ENCODE measurements at places on chromosomes 12 and 14.

- no peak for DNase-seq
These were observed 7.7 kb upstream of the PSMA6 start for GRCh38 chr14:35284506-35284905.

GRCh38 chr12:119691202-119691810 is 23.4 kb downstream of the PRKAB1 start:
- DNase-seq = no peak

GRCh38 chr12:27807063-27807703 is 27.1 kb upstream of the MANSC4 start:
- DNase-seq = no peak

GRCh38 chr12:13981990-13982389 is 588 bp upstream of the GRIN2B start:
- no peak for DNase-seq

DNA sequence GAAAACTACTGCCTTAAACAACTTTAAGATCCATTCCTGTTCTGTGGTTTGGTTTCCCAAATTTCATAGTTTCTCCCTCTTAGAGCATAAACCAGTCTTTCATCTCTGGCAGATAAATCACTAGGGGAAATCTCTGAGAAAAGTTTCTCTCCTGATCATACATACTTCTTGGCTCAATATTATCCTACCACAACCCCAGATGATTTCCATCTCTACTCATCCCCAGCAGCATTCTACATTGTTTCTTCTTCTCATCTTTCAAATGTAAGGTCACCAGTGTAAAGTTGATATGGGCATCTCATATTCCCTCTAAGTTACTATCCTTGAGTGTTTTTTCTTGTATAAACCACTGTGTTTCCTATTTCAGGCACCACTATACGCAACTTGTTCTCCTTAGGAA is 45.9 kb upstream of the PLEKHG7 start:
- DNase-seq = no peak

DNA sequence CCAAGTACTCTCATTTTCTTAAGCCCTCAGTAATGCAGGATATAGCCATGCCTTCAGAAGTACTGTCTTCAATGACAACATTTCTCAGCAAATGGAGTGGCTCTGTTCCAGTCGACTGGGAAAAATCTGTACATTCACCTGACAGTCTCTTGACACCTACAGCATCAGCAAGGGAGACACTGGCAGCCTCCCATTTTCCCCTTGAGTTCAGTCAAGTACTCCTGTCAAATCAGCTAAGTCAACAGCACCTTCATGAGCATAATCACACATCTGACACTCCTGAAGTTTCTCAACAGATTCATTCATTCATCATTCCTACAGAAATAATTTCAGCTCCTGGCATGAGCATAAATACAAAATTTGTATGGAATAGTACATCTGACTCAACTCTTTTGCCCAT is 46.1 kb downstream of the INTS13 start:
- no peak for DNase-seq

- no peak for DNase-seq
These were observed 30.7 kb upstream of the MAP1LC3B2 start for GRCh38 chr12:116528498-116528897.

GRCh38 chr12:127389923-127390322 is 877.0 kb upstream of the TMEM132C start:
- no peak for DNase-seq

DNA sequence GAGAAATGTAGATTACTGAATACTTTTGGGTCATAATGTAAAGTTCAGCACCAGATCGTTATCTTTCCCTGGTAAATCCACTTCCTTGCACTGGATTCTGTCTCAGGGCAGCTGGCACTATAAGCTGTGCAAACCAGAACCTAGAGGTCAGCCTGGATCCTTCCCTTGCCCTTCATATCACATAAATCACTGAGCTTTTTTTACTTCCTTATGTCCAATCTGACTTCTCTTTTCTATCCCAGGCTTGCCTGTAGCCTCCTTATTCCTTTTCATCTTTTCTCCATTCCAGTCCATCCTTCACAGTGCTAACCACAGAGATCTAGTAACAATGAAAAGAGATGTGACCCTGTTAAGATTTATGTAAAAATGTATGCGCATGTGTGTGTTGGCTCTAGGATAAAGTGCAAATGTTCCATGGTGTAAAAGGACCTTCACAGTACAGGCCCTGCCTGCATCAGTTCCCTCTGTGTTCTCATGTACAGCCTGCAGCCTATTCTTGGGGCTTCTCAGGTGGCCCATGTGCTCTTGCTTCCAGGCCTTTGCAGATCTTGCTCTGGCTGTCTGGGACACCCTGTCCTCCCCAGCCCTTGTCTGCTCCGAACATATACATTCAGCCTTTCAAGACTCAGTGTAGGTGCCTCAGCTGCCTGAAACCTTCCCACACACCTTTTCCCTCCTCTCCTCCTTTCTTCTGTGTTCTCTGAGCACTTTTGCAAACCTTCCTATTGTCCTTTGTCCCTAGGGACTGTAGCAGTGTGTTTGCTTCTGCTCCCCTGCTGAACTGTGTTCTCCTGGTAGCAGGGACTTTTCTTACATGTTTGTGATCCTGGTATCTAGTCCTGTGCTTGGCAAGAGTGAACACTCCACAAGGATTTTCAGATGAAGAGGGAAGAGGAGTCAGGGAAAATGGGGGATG is 30.0 kb downstream of the PELI2 start:
- no peak for DNase-seq

- no peak for DNase-seq
These were observed 43.1 kb downstream of the ALDH1L2 start for GRCh38 chr12:105041186-105041585.

DNA sequence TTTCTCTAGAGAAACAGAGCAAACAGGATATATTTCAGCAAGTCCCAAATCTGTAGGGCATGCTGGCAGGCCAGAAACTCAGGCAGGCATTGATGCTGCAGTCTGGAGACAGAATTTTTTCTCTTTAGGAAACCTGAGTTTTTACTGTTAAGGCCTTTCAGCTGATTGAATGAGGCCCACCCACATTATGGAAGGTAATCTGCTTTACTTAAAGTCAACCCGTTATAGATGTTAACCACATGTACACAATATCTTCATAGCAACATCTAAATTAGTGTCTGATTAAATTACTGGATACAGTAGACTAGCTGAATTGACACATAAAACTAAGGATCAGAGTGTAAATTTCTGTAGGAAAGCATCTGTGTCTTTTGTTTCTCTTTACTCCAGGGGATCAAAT is 65.2 kb downstream of the SRGAP1 start:
- no peak for DNase-seq

GRCh38 chr12:116878567-116879508 is 2.4 kb downstream of the HRK start:
- DNase-seq = no peak

DNA sequence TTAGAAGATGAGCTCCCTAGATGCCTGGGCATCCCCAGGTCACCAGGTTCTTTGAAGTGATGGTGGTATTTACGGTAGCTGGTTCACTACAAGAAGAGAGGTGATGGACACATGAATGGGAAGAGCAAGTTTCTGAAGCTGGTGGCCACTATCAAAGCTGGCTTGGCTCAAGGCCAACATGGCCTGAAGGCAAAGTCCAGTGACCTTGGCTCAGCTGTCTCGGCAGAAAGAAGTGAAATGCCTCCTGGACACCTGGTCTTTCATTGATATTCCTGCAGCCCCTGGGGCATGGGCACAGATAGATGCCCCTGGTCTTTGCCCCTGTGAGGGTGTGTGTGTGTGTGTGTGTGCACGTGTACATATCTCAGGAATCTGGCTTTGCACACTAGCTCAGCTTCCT is 441.8 kb upstream of the TMPO start:
- no peak for DNase-seq

DNA sequence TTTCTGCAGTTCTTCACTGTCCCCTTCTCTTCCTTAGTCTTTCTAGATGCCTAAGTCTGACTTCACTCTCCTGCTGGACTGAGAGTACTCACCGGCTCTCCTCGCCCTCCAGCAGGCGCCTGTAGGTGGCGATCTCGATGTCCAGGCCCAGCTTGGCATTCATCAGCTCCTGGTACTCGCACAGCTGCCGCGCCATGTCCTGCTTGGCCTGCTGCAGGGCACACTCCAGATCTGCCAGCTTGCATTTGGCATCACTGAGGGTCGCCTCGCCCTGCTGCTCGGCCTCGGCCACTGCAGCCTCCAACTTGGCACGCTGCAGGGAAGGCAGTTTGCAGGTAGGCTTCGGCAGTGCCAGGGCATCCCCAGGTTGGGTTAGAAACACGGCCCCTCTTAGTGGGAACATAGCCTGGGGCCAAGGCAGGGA is 5.2 kb downstream of the KRT84 start:
- DNase-seq = no peak

- DNase-seq = no peak
These were observed 14.0 kb downstream of the TAMALIN start for GRCh38 chr12:52020539-52021336.

- DNase-seq = no peak
These were observed 64.2 kb upstream of the PDZRN4 start for GRCh38 chr12:41123871-41124270.

GRCh38 chr12:66776974-66777373 is 98.1 kb upstream of the GRIP1 start:
- DNase-seq = no peak

GRCh38 chr12:18259906-18260682 is 1.2 kb upstream of the PIK3C2G start:
- DNase-seq = no peak

- DNase-seq = no peak
These were observed 102.1 kb downstream of the RIMBP2 start for GRCh38 chr12:130613831-130614529.

DNA sequence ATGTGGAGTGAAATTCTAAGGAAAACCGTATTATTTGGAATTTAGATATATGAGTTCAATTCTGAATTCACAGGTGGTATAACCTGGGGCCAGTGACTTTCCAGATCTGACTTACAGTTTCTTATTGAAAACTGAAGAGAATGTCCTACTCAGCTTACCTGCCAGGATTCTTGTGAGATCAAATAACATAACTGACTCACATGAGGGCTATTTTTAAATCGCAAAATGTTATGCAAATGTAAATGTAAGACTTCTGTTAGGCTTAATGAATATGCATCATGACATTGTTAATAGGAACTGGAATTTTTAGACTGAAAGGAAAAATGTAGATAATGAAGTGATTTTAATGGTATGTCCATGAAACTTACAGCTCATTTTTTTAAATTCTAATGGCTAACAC is 1142.1 kb downstream of the FLRT2 start:
- no peak for DNase-seq

- DNase-seq = no peak
These were observed 34.1 kb downstream of the SCFD1 start for GRCh38 chr14:30656190-30656632.

DNA sequence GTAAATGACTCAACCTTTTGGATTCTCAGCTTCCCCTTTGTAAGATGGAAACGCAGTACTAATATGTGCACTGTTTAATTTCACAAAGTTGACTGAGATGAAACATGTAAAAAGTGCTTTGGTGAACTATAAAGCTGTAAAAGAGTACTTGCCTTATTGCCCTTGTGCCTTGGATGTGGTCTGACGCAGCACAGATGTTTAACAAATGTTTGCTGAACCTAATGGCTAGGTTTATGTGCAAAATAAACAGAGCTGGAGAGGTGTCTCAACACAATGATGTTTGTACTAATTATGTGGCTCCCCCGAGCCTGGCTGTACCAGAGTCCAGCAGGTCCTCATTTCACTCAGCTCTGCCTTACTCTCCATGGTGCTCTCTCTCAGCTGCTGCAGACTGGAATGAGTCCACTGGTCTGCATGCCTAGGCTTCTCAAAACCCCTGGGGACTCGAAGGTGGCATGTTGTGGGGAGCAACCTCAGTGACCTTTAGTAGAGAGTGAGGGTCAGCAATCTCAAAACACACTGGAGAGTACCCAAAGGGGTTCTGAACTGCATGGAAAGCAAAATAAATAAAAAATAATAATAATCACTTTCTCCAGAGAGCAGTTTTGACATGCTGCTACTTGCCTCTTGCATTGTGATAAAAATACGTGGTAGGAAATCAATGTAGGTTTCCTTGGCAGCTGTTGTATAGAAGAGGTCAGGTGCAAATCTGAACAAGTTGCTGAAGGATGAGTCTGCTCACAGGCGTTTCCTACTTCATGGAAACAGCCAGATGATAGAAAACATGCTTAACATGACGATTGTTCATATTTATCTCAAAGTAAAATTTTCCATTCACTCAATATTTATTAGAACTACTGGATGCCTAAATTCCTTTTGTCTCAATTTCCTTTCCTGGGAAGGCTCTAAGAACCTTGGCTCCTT is 8.5 kb upstream of the AMIGO2 start:
- no peak for DNase-seq

GRCh38 chr14:99574099-99574880 is 29.7 kb downstream of the CCDC85C start:
- peak; percentile 50 for DNase-seq

DNA sequence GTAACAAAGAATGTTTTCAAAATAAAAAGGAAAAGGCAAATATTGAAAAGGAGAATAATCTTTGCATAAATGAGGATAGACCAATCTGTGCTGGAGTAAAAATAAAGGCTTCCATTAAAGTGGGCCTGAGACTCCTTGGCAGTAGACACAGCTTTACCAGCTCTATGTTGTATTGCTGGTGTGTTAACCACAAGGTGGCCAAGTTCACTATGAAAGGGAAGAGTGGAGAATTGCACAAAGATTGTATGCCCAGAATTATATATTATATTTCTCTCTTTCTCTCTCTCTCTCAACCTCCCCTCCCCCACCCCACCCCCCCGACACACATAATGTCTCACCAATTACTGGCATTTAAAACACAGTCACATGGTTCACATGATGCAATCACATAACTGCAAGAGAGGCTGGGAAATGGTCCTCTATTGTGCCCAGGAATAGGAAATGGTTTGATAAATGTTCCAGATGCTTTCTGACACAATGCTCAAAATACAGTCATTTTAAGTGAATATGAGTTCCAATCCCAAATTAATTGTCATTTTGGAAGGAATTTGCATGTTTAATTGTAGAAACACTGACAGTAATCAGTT is 222.6 kb upstream of the SYT1 start:
- no peak for DNase-seq

DNA sequence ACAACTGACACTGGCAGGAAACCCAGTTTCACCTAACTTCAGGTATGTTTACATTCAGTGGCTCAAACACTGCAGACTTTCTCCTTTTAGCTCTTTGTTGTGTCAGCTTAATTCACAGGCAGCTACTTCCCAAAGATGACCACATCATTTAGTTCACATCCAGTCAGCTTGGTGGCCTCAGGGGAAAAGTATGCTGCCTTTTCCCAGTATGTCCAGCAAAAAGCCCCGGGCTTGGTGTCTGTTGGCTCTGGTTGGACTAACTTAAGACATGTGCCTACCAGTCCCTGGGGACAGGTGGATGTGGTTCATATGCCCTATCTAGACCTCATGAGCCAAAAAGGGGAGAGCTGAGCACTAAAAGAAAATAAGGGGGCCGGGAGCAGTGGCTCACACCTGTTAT is 56.4 kb downstream of the GOLGA5 start:
- DNase-seq = no peak

DNA sequence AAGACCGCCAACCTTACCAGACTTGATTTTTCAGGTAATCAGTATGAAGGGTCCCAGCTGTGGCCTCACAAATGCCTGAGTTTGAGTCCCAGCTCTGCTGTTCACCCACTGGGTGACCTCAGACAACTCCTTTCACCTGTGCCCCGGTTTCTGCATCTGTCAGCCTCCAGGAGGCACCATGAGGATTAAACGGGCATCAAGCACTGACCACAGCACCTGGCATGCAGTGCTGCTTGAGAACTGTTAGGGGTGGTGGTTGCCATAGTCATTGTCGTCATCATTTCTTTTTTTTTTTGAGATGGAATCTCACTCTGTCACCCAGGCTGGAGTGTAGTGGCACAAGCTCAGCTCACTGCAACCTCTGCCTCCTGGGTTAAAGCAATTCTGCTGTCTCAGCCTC is 57.9 kb downstream of the PHETA1 start:
- no peak for DNase-seq

GRCh38 chr12:75481013-75481705 is 604 bp downstream of the GLIPR1 start:
- DNase-seq = no peak

- no peak for DNase-seq
These were observed 117.6 kb downstream of the CMAS start for GRCh38 chr12:22163594-22163993.

Data from BJ (cell line).